Stimulated activated CD8-positive, alpha-beta memory T cell treated with anti-CD3 and anti-CD28 coated beads, Interleukin-15, amount 100 ng/mL, for 24 hours (primary cell): ENCODE measurements at places on chromosomes 2 and 18.

GRCh38 chr2:97995026-97995733 is 568 bp downstream of the TMEM131 start:
- DNase-seq = no peak

DNA sequence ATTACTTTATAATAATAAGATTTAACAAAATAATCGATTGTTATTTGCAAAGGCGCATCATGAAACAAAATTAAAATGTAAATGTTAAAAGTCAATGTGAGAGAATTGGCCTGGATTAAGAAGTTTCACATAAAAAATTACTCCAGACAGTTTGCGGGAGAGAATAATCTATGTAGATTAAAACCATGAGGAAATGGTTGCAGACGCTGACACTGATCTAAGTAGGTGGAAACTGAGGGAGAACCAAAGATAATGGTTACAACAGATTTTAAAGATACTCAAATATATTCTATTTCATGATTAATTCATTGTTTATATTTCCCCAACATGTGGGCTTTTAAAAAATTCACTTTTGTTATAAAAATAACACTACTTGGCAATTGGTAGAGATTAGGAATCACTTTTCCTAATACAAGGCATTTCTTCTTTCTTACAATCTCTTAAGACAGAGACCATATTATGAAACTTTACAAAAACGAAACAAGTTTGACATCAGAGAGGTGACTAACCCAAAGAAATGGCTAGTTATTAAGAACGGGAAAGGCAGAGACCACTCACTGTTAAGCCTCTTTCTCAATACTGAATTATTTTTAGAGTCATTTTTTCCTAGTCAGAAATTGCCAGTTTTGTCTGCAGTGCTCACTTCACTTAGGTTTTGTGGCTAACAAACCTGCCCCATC is 1.6 kb downstream of the KANSL1L start:
- no peak for DNase-seq

DNA sequence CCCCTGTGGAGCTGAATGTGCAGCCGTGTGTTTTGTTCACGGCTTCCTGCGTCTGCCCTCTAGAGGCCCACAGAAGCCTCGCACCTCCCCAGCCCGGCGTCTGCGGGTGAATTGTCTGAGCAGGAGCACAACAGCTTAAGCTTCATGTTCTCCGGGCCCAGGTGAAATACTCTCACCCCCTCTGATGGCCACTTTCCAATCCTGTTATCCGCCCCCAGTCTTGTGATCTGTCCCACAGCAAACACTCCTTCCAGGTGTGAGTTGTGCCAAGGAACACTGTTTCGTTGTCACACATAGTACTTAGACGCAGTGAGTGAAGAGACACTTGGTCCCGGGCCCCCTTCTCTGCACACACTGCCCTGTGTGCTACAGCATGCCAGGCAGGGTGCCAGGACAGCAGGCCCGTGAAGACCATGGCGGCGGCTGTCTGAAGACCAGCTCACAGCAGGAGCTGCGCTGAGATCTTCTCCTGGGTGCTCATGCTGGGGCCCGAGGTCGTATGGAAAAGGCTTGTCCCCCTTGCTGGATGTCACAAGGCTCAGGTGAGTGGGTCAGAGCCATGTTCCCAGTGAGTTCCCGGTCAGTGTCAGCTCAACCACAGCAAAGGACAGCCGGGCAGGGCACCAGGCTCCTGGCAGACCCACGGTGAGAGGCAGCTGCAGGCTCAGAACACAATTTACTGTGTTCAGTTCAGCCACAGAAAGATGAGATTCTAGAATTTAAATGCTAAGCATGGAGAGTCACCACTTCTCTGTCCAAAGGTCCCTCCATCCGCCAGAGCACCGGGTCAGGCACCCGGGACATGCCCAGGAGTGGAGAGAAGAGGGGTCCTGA is 6.8 kb upstream of the PXDN start:
- peak; percentile 8 for DNase-seq

- DNase-seq = no peak
Observed at GRCh38 chr2:186503827-186504606, 18.0 kb downstream of the ZC3H15 start.

DNA sequence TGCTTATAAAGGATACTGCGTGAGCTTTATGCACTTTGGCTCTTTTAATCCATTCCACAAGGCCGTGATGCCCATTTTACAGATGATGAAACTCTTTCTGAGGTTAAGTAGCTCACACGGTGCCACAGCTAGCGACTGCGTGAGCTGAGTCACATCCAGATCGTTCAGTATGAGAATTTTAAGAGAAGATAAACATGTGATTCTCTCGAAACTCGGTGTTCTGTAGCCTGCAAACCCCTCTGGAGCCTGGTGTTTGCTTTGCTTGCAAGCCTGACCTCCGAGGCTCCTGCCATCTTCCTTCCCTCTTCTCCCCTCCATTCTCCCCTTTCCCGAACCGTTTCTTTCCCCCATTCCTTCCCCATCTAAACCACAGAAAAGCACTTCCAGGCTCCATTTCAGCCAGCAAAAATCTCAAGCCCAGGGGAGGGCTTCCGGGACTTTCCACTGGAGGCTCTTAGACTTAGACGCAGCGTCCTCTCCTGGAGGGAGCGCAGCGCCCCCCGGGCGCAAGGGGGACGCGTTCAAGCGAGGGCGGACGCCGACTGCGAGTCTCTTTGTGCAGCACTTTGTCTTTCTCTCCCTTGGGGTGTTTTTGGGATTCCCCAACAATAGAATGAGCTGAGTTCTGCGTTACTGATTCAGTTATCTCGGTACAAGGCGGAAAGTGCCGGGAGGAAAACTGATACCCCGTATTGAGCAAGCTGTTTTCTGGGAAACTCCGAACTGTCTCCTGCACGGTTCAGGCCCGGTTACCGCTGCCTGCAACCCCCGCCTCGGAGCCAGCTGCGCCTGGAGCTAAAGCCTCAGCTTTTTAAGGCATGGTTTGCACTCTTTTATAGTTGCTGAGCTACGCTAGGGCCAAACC is 38.0 kb downstream of the CYP1B1 start:
- no peak for DNase-seq

- DNase-seq = no peak
Observed at GRCh38 chr2:175698061-175698460, 304.0 kb downstream of the LNPK start.

- no peak for DNase-seq
Observed at GRCh38 chr2:49934481-49934880, 780.2 kb upstream of the FSHR start.

DNA sequence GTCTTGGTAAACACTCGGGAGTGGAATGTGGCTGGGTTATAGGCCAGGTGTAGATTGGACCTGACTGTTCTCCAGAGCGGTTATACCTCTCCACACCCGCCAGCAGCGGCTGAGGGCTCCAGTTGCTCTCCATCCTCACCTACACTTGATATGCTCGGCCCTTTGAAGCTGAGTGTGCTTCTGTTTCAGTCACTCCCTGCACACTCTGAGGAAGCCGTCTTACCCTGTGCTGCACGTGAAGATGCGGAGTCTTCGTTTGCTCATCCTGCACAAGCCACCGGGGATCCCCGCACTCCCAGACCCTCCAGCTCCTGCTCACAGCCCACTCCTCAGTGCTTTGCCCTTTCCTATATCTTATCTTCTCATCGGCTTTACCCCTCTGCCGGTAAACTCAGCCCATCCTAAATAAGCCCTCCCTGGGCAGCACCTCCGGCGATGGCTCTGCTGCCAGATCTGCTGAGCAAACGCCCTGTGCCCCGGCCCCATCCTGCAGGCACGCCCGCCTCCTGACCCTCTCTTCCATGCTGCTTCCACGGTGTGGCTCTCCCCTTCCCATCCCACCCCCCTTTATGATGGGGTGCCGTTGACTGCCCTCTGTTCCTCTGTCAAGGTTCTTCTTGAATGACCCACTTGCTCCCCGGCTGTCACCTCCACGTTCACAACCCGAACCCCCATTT is 47.3 kb upstream of the ODC1 start:
- no peak for DNase-seq

DNA sequence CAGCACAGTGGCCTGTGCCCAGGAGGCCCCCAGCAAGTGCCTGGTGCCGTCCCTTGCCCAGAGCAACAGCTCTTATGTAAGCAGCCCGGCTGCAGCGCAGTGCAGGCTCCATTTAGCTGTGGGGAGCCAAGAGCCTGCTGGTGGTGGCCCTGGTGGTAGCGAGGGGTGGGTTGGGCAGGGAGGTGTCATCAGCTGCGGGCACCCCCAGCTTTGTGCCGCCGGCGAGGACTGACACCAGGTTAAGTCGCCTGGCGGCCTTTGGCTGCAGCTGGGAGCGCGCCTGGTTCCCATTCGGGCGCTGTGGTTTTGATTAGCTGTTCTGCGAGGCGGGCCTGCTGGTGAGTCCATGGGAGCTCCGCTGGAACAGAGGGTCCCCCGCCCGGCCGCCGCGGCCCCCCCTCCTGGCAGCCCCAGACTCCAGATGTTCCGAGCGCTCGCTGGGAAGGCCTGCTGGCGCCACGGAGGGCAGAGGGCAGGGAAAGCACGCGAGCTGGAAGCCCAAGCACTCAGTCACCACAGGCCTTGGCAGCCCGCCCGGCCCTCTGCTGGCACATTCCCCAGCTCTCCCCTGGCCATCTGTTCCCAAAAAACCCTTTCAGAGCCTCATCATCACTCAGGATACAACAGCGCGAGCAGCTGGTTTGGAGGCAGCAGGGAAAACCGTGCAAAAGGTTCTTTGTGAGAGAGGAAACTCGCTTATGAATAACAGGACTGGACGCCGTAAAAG is 18.4 kb downstream of the ATOH8 start:
- no peak for DNase-seq

GRCh38 chr2:17793296-17793695 is 23.0 kb upstream of the MSGN1 start:
- no peak for DNase-seq
